NCI-H2029 treated with DMSO at 0.1 percent for 48 hours (cell line): ENCODE measurements at places on chromosomes 16 and 17.

DNA sequence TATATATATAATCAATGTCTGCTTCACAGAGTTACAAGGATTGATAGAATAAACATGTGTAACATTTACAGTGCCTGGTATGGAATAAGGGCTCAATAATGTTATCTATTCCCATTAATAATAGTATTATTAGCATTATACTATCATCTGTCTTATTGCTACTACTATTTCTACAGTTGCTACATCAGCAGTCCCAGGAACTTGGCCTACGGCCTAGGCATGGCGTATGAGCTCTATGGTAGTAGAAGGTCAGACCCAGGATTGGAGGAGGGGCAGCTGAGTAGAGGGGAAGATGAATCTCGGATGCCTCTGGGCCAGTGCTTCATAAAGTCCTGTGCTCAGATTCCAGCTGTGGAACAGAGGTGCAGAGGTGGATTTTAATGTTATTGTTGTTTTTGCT, 146.3 kb upstream of the TBX2 start:
- DNase-seq, result no peak

DNA sequence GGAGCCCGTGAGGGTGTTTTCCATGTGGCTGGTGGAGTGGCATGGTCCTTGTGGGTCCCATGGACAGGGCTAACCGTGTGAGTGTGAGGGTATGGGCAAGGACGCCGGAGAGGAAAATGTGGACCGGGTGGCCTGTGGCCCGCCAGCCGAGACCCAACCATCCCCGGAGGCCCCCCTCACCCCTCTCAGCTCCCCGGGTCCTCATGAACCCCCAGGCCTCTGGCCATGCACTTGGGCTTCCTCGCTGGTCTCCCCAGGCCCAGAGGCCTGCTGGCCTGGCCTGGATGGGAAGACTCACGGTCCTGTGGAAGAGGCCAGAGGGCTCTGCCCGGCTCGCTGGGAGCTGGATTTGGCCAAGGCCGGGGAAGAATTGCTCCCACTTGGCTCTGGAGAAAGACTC, 13.1 kb downstream of the RAP1GAP2 start:
- no peak for DNase-seq

- peak; percentile 63 for DNase-seq
Measured at GRCh38 chr17:48457080-48457836, 27.2 kb upstream of the SKAP1 start.

DNA sequence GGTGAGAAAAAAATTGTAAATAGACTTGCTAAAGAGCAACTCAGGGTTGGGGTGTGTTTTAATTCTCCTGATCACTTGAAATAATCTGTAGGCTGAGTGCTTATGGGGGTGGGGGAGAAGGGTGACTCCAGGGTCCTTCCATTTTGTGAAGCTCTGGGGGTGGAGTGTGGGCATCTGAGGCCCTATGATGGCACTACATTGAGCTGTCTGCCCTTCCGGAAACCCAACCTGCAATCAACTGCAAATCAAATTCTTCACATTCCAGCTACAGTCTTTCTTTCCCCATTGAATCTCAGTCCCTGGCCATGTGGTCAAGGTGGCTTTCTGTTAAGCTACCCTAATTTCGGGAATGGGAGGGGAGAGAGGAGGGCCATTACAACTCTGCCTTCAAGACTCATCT, 6.0 kb upstream of the CDC6 start:
- DNase-seq, result no peak

DNA sequence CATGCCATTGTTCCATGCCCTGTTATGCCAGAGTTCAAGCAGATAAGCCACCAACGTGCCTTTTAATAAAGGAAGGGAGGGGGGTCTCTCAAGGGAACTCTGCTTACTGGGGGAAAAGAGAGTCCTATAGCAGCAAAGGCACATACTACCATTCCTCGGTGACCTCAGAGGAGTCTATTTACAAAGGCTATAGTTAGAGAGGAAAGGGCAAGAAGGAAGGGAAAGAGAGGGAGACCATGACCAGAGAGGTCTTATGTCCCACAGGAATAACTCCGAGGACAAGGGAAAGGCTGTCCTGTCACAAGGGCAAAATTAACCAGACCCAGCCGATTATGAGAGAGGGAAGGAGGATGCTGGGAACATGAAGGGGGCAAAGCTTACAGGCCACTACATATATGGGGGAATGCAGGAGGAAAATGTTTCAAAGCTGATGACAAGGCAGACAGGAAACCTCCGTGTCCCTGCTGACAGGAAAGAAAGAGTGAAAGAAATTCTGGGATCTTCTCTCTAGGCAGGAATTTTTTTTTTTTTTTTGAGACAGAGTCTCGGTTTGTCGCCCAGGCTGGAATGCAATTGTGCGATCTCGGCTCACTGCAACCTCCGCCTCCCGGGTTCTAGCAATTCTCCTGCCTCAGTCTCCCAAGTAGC, 51.5 kb downstream of the HIC1 start:
- DNase-seq, result no peak

- peak; percentile 27 for DNase-seq
Measured at GRCh38 chr17:1413281-1413791, 13.3 kb upstream of the YWHAE start.

GRCh38 chr16:4450931-4451519, 23.4 kb downstream of the NMRAL1 start:
- DNase-seq, result no peak

DNA sequence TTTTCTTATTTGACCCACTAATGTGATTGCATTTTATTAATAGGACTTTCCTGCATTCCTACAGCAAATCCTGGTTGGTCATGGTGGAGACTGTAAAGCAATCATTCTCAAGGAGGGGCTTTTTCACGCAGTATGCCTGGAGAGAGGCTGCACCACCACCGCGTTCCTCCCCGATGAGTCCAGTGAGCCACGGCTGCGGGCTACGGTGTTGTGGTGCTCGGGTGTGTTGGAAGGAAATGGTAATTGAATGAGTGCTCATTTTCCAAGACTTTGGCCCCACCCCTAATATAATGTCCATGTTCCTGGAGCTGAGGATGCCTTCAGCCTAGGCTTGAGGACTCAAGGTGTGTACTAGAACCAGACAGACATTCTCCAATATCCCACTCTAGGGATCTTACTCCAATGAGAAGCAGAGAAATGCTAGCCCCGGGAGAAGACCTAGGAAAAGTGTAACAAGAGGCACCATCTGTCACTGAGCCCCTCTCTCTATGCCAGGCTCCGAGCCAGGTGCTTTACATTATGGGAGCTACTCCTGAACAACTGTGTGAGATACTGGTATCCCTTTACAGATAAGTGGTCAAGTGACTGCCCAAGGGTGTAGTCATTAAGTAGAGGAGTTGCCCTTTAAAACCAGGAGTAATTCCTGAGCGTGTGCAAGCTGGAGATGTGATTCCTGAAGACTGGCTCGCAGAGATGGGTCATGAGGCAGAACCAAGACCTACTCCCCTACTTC, 39.4 kb downstream of the HEATR6 start:
- DNase-seq, result peak; percentile 32

DNA sequence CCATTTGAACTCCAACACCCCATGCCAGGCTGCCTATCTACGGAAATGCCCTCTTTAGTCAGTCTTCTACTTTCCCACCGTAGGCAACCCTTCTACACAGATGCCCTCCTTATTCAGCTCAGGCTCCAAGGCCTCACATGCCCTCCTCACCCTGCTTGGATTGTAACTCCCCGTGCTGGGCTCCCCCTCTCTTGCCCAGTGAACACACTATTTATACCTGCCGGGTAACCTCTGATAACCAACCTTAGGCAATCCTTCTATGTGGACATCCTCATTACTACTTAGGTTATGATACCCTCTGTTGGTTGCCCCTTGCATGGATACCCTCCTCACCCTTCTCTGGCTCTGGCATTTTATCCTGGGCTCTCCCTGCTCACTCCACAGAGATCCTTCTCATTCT, 50.3 kb downstream of the NFAT5 start:
- no peak for DNase-seq

- DNase-seq, result peak; percentile 2
Measured at GRCh38 chr17:33521784-33522183, 228.7 kb upstream of the ASIC2 start.

GRCh38 chr16:11716336-11716735, 26.3 kb downstream of the TXNDC11 start:
- DNase-seq, result no peak

DNA sequence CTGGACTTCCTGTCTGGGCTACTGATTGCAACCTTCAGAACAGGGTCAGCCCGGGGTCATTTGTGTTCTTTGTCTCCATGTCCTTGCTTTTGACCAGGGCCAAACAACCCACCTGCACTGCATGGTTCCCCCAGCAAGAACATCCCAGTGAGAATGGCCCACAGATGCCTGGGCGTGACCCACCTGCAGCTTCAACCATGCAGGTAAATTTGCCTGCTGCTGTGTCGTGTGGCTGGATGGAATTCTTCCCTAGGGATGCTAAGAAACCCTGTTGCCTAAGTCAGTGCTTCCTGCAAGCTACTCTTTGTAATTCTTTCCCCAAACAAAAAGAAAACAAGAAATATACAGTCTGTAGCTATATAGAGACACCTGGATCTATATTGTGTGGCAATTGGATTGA, 12.5 kb downstream of the CDH13 start:
- no peak for DNase-seq

- no peak for DNase-seq
Measured at GRCh38 chr17:72982680-72983079, 109.8 kb downstream of the SLC39A11 start.

DNA sequence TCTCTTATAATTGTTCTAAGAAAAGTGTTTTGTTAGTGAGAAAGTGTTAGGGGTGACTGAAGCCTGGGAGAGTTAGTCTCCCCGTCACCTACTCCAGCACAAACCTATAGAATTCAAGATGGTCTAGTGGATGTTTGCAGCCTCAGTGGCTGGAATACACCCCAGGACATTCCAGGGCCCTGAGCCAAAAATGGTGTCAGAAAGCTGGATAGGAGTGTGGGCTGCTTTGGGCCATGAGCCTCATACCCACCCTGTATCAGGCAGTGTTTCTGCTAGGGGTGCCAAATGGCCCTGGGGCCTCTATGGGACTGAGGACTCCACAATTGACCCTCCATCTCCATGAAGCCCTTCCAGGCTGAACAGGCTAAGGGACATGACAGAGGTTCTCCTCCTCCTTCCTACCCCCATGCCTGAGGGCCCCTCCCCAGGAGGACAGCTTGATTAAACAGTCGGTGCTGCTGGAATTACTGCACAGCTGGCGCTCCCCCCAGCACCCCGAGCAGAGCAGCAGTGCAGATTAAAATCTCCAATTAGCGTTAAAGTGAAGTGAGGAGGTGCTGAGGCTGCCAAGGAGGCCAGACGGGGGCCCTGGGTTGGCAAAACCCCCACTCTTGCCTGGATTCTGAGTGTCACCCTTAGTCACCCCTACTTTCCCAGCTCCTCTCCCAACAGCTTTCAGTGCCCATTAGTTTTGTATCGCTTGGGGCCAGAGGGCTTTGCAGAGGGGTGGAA, 59.1 kb downstream of the NEUROD2 start:
- no peak for DNase-seq

DNA sequence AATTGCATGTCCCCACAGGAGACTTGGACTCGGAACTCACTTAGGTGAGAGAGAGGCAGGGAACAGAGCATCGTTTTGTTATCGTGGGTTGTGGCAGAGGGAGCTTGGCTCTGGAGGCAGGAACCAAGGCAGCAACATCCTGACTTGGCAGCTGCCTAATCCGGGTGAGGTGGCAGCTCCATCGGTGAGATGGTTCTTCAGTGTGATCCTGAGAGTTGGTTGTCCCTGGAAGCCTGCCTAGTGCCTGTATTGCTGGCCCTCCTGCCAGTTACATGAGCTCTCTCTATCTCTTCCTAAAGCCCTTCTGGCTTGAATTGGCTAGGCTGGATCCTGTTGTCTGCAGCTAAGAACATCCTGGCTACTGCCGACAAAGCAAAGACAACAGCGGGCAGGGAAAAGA, 19.9 kb upstream of the SEC14L1 start:
- DNase-seq, result peak; percentile 74

- no peak for DNase-seq
Measured at GRCh38 chr17:44707755-44708400, 587 bp upstream of the DBF4B start.

DNA sequence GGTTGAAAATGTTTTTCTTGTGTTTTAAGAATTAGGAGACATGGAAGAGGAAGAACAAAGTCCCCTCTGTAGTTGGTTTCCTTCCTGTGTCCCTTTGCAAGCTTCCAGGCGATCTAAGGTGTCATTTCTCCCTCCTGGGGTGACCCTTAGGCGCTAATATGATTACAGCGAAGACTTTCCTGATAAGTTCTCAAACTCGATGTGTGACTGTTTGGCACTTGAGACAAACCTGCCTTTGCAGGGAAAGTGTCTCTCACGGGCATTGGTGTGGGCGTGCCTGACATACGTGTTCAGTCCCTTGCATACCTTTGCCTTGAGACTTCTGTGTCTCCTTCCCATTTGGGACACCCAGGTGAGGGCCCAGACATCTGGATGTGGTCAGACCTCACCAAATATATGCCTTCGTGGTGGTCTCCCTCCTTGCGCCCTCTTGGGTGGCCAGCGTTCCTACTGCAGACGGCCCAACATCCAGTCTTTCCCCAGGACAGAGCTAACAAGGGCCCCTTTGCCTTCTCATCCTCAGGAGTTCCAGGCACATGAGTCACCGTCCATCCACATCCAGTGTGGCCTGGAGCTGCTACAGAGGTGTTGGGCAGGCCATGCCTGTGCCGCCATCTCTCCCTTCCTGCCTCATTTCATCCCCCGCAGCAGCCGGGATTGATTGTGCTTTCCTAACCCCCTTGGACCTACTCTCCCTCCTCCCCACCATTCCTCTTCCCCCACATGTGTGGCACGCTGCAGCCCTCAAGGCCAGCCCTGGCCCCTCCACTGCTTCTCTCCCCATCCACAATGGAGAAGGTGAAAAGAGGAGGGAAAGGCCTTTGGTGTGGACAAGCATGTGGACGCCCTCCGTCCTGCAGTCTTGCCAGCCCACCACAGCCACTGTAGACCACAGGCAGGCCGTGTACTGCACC, 3.1 kb upstream of the JPT2 start:
- DNase-seq, result no peak

DNA sequence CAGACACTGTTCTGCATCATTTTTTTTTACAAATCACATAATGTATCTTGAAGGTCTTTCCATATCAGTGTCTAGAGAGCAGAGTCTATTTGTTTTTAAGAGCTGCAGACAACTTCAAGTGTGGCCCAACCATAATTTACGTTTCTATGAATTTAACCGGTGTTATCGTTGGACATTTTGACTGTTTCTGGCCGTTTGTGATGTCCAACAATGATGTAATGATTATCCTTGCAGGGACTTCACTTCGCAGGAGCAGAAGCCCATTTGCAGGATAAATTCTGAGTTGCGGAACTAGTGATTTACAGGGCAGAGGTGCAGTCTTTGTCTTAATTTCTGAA, 26.9 kb upstream of the HLF start:
- no peak for DNase-seq

- DNase-seq, result no peak
Measured at GRCh38 chr17:45965812-45966211, 33.2 kb upstream of the STH start.
